ENCODE measurements at places on chromosomes 2 and 18.

- no peak for DNase-seq
Observed at GRCh38 chr2:159712929-159713420, 669 bp downstream of the MARCHF7 start.

GRCh38 chr2:30267161-30267975 lies 36.0 kb downstream of the LBH start:
- no peak for DNase-seq

DNA sequence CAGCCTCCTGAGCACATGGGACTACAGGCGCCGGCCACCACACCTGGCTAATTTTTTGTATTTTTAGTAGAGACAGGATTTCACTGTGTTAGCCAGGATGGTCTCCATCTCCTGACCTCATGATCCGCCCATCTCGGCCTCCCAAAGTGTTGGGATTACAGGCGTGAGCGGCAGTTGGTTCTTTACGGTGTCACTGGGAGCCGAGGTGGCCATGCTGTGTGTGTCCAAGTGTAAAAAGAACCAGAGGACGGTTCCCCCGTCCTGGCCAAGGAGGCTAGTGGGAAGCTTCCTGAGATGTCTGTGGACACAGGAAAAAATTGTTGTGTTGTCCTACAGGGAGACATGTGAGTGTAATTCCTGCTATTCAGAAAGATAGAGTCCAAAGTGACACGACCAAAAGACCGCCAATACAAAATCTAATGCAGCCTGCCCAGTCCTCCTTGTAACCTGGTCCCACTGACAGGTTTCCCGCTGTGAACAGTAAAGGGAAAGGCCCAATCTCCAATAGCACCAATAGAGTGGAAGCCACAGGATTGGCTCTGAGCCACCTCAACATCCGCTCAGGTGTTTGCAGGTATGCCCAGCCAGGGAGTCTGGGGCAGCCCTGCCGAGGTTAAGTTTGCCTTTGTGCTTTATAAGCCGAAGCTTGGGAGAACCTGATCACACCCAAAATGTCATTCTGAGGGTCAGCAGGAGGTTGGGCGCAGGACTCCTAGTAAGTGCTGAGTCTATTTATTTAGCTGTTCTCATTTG lies 40.6 kb downstream of the NCK2 start:
- DNase-seq = no peak

DNA sequence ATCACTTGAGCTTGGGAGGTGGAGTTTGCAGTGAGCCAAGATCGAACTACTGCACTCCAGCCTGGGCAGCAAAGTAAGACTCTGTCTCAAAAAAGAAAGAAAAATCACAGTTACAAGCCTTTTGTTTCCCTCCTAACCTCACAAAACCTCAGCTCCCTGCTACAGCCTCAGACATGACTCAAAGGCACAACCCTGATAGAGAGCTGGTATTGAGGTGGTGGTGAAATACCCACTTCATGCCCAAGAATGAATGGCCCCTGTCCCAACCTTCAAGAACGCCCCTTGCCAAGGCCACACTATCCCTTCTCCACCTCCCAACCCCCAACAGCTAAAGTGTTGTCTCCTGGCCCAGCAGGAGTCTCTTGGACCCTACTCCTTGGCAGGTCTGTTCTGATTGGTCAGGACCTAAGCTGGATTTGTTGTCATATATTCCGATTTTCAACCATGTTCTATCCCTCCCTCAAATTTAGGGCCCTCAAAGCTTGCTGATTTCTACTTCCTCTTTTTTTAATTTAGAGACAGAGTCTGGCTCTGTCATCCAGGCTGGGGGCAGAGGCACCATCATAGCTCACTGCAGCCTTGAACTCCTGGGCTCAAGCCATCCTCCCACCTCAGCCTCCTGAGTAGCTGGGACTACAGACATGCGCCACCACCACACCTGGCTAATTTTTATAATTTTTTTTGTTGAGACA lies 61.9 kb upstream of the BZW1 start:
- DNase-seq = no peak

- no peak for DNase-seq
Observed at GRCh38 chr2:28000287-28000686, 109.8 kb downstream of the BABAM2 start.

GRCh38 chr2:158493458-158493857 lies 36.7 kb downstream of the PKP4 start:
- DNase-seq = no peak

DNA sequence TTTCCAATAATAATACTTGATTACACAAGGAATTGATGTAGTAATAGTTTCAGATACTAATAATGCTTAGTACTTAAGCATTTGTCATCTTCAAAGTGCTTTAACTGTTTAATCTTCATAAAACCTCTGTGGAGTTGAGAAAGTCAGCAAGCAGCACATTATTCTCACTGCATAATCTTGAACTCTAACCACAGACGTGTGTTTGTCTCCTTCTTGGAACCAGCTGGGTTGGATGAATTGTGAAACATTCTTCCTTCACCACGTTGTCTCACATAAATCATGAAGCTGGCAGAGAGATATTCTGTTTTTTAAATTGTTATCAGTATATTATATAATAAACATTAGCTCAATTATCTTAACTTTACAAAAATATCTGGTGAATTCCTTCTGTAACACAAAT lies 55.1 kb upstream of the LDAH start:
- no peak for DNase-seq

DNA sequence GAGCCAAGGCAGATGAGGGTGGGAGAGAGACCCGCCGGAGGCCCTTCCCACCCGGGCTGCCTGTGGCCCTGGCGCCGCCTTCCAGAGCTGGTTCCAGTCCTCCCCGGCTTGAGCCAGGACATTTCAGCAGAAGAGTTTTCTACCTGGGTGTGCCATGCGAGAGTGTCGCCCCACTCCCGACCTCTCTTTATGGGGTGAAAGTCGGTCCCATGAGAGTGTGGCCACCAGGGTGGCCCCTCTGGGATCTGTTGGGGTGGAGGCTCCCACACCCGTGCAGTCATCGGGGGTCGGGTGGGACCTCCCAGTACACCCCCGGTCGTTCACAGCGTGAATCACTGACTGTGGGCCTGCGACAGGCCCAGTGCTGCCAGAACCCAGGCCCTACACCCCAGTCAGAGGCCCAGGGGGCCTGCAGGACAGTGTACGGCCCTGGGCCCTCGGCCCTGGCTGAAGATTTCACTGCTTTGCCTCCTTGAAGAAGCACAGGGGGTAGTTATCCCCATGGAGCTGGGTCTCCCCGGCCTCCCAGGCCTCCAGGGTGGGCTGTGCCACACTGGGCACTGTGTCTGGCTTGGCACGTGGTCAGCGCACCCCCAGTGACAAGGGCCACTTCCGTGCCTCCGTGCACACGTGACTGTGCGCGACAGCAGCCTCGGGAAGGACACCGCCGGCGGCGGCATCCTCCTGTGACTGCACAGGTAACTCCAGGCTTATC lies 5.9 kb downstream of the NFATC1 start:
- DNase-seq = no peak

GRCh38 chr2:96602330-96602823 lies 35.7 kb downstream of the KANSL3 start:
- no peak for DNase-seq

GRCh38 chr2:74869517-74869916 lies 35.6 kb downstream of the HK2 start:
- no peak for DNase-seq

GRCh38 chr2:233934524-233934923 lies 17.4 kb downstream of the TRPM8 start:
- DNase-seq = no peak

- no peak for DNase-seq
Observed at GRCh38 chr18:68340606-68341005, 374.3 kb downstream of the TMX3 start.

- DNase-seq = no peak
Observed at GRCh38 chr2:105243961-105244360, 2.4 kb downstream of the GPR45 start.

GRCh38 chr18:75129717-75130477 lies 79.0 kb downstream of the PTGR3 start:
- DNase-seq = no peak
